ENCODE measurements at places on chromosomes 4 and X. TPM values are rescaled to one million over a fixed set of nuclear protein-coding genes. Genes with fewer than 3 reads are reported as not detected.

- DNase-seq: no peak
These were observed 1.3 kb downstream of the CHST7 start for GRCh38 chrX:46574774-46575381.

DNA sequence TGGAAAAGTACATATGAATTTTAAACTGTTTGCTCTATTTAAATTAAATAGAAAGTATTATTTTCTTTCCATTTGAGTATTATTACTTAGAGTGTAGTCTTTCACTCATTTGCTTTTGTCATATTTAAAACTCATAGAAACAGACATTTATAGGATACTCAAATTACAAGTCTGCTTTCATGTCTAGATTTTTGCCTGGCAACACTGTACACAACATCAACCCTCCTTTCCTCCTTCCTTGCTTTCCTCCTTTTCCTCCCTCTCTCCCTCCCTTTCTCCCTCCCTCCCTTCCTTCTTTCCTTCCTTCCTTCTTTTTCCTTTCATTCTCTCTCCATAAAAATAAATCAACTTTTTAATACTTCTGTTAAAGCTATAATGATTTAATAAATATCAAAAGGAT is 2361.2 kb downstream of the ARAP2 start:
- no peak for DNase-seq

DNA sequence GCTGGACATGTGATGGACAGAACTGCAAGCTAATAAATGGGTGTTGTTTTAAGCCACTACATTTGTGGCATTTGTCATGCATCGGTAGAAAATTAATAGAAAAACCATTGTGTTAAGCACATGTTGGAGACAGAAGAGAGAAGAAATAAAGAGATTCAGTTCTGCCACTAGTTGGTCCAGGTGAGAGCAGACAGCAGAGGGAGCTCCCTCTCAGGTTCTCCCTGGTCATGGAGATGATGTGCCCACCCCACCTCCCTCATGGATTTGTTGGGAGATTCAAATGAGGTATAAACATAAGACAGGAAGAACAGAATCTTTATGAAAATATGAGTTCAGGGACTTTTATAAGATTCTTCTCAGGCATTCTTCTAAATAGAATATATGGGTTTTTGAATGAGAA is 36.8 kb upstream of the OCIAD2 start:
- DNase-seq: no peak

DNA sequence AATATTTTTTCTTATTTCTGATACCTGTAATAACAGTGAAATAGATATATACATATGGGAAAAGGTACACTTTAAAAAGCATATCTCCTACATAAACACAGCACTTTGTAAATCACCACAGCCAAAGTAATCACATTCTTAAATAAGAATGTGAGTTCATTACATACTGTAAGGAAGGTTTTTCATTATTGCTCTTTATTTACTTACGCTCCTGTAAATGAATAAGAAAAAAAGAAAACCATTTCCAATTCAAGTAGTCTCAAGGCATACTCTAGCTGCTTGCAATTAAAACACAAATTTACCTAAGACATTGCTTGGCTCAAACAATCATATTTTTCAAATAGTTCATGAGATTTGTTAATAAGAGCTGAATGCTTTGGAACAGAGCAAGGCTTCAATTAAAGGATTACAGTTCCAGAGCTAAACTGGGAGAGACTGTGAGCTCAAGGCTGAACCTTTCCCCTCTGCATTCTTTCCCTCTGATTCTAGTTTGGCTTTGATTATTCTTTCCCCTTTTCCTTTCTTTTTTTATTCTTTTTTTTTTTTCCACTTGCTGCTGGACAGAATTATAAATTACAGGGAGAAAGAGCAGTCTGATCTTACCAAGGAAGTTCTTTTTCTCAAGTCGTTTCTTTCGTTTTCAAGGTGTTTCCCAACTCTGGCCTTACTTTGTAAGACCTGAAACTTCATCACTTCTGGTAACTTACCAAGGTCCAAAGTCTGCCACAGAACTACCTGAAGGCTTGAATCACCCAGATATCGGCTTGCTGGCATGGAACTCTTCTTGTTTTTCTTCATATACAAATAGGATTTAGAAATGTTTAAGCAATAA is 278.3 kb downstream of the INPP4B start:
- DNase-seq: no peak

DNA sequence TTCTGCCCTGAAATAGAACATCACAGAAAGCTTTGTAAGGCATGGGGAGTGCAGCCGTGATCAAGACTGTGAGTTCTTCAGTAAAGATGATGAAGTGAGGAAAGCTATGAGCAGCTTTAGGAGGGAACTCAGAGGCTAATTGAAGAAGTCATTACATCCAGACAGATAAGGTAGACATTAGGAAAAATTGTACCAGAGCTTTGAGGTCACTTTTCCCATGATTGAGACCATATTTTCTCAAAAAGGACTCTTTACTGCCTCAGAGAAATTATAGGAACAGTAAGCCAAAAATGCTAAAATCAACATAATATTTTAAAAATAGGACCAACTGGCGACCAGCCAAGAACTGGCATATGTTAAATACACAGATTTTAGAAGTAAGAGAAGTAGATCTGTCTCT is 11.2 kb downstream of the CHST7 start:
- no peak for DNase-seq

Gene MECP2
- total RNA-seq: 28.8 TPM

DNA sequence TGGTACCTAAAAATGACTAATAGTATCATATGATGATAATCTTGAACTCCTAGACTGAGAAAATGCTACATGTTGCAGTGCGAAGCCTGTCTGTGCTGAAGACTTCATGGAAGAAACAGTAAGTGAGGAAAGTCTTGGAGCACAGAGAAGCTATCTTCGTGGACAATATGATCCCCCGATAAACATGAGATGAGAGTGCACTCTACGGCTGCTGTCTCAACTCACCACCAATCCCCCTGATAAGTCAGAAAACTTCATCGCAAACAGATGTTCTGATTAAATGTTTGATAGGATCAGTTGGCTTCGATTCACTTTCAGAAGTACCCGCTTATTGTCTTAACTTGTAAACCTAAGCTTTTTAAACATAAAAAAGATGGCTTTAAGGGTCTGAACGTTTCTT is 130.2 kb downstream of the ELOVL6 start:
- no peak for DNase-seq

Gene SHISA3
- total RNA-seq: 3.2 TPM

DNA sequence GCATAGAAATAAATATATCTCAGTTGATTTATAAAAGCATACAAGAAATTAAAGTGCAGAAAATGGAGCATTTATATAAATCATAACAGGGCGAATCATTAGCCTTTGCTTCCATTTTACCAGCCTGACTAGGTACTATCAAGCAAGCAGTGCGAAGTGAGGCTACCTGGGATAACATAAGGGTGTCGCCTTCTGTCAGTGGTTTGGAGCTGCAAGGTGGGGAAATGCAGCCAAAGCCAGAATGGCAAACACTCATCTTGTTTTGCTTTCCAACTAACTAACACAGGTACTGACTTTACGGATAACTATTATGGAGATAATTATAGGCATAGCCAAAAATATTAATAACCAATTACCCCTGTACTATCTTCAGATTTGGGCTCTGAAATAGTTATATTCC is 1459.8 kb downstream of the RAPGEF2 start:
- DNase-seq: no peak

DNA sequence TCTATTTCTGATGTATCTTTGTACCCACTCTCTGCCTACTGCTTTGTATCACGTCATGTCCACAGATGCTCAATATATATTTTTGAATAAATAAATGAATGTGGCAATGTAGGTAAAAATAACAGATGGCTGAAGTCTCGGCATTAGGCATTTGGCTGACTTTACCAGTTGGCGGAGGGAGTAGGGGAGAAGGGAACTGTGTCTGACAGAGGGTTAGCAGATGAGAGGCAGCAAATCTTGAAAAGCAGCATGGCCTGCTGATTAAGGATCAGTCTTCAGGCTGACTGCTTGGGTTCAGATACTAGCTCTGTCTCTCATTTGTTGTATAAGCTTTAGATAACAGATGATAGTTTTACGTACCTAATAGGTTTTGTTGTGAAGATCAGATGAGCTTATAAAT is 31.9 kb upstream of the RASGEF1B start:
- DNase-seq: no peak

DNA sequence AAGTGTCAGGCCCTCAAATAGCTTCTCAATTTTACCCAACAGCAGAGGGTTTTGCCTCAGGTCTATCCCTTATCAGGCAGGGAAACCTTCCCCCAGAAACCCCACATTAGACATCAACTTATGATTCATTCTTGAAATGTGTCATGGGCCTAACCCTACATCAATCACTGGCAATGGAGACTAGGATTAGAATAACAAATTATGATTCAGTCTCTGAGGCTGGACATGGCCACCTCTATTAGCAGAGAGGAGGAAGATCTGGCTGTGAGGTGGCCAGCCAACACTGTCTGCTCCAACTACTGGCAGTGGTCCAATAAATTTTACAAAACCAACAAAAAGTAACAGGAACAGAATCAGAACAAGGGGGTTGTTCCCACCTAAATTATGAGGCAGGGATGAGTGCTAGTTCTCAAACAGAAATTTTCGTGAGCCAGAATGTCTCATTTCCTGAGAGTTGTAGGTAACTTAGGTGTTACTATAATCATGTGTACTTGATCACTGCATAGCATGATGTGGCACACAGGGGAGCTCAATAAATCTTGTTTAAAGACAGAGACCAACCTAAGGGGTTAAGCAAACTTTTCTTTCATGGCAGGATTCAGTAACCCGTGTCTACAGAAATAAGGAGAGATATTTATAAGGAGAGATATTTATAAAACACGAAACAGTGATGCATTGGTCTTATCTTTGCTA is 126.8 kb downstream of the NFKB1 start:
- no peak for DNase-seq

DNA sequence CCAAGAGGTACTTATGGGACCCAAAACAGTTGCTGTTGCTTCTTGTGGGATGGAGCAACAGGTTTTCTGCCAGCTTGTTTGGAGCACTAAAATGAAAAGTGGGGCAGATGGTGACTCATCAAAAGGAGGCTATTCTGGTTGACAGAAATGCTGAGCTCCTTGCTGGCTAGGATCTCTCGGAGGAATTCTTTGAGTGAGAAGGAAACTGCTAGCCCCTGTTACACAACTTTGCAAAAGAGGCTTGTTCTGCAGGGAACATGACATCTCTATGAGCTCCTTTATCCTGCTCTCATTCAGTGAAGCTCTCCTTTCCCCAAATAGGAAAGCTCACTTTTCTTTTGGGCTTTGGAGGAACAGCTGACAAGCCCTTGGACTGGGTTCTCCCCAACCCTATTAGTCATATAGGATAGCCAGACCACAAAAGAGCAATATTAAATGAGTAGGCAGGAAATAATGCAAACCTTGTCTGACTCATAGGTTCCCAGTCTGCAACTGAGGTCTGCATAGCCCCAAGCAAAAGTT is 108.3 kb downstream of the CDS1 start:
- DNase-seq: peak; percentile 18

Gene PPBP
- not detected for total RNA-seq

- no peak for DNase-seq
These were observed 176.0 kb downstream of the MGST2 start for GRCh38 chr4:139841464-139842195.

GRCh38 chrX:72045552-72046277 is 86.0 kb downstream of the RTL5 start:
- no peak for DNase-seq

Gene WDR1
- 382 TPM for total RNA-seq

Gene CPLX1
- total RNA-seq: 0.29 TPM

GRCh38 chrX:47849778-47850177 is 13.1 kb downstream of the ZNF81 start:
- DNase-seq: no peak

- no peak for DNase-seq
These were observed 148.7 kb downstream of the PTCHD1 start for GRCh38 chrX:23483396-23483795.

DNA sequence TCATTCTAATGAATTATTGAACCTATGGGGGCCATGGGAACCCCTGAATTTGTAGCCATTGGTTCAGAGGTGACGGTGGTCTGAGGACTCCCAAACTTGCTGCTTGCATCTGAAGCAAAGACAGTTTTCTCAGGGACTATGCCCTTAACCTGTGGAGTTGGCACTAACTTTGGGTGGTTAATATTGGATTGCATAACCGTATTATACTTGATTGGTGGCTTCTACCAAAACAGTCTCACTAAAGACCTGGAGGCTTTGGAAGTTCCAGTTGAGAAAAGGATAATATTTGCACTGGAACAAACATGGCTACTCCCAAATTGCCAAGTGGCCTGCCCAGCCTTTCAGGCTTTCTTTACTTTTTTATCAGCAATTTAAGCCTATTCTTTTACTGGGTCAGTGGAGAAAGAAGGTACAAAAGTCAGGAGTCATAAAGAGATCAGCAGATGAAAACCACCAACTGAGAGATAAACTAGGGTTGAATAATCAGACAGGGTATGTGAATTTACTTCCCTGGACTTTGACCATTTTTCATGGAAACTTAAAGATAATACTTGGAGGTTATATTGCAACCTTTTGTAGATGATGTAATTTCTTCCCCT is 7.9 kb upstream of the KLHL8 start:
- DNase-seq: no peak

Gene RNF175
- not detected for total RNA-seq

Gene UNC5C
- 2.2 TPM for total RNA-seq

Gene PGAM4
- total RNA-seq: not detected

DNA sequence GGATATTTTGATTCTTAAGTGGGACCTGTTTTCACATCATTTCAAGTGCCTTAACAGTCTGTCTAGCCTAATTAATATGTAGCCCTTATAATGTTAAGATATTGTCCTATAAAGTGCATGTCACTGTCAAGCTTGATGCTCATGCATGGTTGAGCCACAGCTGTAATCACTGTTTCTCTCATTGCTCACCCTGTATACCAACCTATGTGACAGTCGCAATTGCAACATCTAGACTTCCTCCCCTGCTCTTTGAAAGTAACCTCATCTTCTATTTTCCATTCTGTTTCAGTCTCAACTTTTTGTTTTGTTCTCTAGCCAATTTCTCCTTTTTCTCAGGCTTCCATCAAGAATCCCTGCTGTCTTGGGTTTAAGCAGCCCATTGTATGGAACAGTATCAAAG is 24.4 kb upstream of the MSL3 start:
- DNase-seq: no peak

DNA sequence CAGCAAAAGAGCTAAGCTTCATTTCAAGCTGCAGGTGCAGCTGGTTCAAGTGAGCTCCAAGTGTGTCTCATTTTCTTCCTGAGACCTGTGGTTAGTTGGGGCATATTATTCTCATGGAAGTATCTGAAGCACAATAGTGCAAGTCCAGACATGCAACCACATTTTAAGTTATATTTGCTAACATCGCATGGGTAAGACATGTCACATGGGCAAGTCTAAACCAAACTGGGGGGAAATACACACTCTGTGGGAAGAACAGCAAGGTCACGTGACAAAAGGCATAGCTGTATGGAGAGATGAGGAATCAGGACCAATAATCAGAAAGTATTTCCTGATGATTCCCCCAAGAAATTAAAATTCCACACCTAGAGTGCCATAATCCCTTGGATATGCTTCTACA is 94.9 kb upstream of the NDP start:
- DNase-seq: no peak

DNA sequence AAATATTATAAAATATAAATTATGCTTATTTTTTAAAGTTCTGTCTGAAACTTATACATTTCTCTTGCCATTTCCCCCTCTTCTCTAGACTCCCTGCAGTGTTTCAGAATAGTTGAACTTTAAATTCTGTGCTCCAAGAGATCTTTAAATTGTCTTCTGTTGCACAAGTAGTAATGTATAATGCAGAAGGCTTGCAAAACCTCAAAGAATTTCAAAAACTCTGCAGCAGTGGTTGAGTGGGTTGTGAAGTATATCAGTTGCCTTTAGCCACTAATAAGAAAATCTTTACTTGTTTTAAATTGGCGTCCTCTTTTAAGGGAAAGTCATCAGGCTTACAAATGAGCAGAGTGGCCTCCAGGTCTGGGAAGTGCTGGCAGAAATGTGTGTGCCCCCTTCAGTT is 1153.3 kb upstream of the PABPC4L start:
- no peak for DNase-seq

- no peak for DNase-seq
These were observed 189.8 kb upstream of the GALNT7 start for GRCh38 chr4:172978848-172979247.
